ENCODE measurements at places on chromosomes 2 and 18.

DNA sequence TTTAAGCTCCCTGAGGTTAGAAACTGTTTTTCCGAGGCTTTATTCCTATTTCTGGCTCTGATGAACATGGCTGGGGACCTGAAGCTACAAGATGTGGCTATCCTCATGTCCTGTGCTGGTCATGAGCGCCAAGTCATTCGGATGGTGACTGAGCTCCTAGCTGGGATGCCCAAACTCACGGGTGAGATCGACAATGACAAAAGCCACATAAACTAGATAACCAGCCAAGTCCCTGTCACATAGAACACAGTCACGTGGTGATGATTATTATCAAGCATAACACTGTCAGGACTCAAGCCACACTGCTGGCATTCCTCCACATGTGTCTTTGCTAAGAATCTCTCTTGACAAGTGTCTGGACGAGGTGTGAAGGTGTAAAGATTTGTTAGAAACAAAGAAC is 274.9 kb downstream of the CLIP4 start:
- DNase-seq = no peak

GRCh38 chr2:162062559-162062958 is 11.5 kb downstream of the DPP4 start:
- no peak for DNase-seq

DNA sequence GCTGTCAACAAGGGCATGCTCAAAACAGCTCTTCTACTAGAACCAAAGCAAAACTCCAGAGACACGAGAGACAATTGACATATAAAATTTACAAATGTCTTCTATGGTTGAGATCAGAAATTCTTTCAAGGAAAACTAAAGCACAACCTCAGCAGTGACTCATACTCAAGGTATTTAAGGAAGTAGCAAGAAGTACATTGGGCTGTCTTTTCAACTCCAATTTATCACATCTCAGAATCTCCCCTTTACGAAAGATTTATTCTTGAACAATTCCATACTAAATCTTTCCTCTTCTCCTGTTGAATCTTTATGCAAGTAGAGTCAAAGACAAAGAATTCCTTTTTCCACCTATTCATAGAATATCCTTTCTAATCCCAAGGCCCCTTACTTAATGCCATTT is 324.0 kb downstream of the IRS1 start:
- no peak for DNase-seq

- DNase-seq = no peak
These were observed 130.6 kb upstream of the MC4R start for GRCh38 chr18:60503199-60503598.

DNA sequence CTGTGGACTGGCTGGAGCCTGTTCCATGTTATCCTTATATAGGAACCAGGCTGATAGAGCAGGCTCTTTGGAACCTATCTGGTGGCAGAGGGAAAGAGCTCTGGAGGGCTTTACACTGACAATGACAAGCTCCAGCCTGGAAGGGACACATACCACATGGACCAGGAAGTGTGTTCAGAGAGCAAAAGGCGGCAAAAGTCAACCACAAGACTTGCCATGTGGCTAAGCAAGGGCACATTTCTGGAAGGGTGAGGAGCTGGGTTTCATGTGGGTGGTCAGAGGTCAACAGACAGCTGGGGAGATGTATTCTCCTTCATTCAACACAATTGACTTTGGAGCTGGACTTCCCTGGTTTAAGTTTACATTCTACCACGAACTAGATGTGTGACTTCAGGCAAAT is 325.2 kb downstream of the DYSF start:
- no peak for DNase-seq

- peak; percentile 96 for DNase-seq
These were observed 161.1 kb downstream of the ARL4C start for GRCh38 chr2:234335661-234336228.
